NCI-H446 (cell line): ENCODE measurements at places on chromosomes 2 and 18.

GRCh38 chr2:105882341-105882740, 137.6 kb downstream of the NCK2 start:
- no peak for DNase-seq

DNA sequence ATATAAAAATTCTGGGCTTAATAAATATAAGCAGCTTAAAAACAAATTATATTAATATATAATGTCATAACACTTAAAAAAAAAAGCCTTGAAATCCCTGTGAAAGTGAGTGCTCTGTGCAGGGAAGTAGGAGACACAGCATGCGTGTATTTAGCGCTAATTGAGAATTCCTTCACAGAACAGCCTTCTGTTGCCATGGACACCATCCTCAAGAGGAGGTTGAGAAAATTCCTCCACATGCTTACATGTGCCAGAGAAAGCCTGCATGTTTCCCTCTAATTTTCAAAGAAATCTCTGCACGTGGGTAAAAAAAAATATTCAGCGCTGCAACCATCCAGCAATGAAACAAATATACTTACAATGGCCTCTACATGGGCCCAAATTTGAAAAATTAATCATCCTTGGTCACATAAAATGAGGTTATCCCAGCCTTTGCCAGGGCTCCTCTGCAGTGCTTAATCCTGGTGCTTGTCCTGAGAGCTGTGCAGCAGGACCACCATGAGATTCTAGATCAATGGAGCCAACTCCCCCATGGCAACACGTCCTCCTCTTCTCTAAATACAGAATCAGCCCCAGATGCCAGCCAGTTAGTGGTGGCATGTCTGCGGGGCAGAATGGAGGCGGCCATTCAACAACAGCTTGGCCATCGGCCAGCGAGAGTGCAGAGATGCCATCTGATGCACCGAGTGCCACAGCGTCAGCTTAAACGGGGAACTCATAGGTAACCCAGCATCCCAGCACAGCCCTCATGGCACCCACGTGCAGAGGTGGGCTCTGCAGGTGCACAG, 228.0 kb downstream of the MYT1L start:
- DNase-seq, result peak; percentile 9

GRCh38 chr2:208092093-208092832, 32.1 kb downstream of the CRYGD start:
- no peak for DNase-seq

DNA sequence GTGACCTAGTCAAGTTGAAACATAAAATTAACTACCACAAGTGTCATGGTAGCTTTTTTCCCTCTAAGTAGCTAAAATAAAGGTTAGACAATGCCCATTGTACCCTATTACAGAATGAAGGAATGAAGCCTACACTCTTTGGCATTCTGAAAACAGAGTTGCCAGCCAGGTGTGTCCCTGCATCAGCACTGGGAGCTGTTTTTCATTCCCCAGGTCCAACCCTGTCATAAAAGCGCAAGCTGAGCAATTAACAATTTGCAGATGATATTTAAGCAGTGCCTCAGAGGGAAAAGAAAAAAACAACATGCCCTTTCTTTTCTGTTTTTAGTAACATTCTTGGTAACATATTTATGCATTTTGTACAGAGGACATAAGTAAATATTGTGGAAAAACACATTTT, 46.8 kb upstream of the MGAT4A start:
- DNase-seq, result no peak

DNA sequence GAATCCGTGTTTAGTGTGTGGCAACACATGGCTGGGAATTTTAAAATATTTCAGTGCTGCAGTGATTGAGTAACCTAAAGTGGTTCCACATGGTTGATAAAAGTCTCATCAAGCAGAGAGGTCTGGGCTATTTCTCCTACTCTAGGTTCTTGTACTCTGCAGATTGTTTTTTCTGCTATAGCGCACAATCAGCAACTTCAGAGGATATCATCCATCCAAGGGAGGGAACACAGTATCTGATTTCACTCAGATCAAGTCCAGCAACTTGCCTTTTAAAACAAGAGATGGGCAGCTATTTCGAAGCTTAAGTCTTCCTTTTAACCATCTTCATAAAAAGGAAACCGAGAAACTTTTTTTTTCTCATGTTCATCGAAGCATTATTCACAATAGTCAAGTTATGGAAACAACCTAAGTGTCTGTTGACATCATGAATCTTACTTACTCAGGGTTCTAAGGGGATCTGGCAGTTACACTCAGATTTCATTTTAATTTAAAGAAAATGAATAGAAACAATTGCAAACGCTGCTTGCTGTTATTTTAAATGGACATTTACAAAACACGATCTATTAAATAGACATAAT, 172.7 kb upstream of the TRIB2 start:
- no peak for DNase-seq

GRCh38 chr2:215843579-215843978, 169.8 kb downstream of the MREG start:
- no peak for DNase-seq

DNA sequence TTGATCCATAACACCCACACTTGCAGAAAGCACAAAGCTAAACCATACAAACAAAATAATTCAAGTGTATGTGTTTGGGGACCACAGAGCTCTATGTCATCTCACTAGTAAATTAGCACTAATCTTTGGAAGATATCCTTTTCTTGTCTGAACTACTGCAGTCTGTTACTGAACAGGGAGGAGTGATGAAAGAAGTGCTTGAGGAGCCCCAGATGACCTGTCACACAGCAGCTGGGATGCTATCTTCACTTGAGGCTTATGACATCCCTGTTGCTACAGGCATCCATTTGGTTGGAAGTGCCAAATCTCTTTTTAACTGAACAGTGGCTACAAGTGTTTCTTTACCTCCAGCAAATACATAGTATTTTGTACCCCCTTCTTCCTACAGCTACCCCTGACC, 386.3 kb upstream of the CHAC2 start:
- no peak for DNase-seq

DNA sequence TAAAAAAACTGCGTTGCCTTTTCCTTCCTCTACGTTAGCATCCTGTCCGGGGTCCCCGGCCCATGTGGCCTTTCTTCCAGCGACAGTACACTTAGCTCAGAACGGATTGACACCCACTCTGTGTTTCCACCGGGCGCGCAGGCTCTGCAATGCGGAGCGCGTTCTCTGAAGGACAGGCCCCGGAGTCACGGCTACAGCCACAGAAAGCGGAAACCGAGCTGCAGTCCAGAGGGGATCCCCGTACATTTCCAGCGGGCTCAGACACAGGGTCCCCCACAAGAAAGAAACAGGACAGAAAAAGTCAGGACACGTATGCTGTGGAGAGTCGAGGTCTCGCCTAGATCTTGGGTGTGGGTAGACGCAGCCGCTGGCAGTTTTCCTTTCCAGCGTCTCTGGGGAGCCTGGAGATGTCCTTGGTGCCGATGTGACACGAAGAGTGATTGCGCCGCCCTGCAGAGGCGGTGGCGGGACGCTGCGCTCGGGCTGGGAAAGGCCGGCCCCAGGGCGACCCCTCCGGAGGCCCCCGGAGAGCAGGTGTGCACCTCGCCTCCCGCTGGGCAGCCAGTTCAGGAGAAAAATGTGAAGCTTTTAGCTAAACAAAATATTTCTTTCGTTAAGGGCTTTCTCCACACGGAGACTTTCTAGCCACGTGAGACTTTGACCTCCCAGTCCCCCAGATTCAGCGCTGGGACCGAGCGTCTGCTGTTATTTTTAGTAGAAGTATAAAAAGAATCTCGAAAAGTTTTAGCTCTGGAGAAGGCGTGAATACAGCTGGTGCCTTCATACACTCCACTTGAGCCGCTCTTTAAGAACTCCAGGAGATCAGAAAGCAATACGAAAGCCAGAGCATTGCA, 1.3 kb upstream of the ACKR3 start:
- DNase-seq, result no peak

- no peak for DNase-seq
Observed at GRCh38 chr2:63716146-63716545, 125.5 kb upstream of the UGP2 start.

DNA sequence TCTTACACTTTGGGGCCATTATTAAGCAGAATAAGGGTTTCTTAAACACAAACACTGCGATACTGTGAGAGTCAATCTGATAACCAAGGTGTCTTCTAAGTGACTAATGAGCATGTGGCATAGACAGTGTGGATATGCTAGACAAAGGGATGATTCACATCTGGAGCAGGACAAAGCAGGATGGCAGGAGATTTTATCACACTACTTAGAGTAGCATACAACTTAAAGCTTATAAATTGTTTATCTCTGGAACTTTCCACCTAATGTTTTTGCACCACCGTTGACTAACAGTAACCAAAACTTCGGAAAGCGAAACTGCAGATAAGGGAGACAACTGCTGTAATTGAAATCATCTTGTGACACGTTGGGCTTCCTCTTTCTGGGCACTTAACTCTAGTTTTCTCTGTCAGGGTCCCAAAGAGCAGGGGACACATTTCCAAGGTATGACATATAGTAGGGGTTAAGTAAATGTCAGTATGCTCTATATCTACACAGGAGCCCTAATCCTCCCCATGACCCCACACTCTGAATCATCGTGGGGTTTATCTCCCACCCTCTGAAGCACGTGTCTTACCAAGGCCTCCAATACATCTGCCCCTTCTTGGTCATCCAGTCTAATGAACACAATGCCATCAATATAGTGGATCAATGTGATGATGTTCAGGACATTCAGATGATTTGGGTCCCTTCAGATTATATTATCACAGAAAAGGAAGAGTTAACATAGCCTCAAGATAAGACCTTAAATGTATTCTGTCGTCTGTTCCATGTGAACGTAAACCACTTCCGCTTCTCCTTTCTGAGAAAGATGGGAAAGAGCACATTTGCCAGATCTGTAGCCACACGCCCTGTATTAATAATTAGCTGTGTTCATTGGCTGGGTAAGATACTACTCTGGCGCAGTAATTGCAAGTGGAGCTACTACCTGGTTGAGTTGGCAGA, 78.7 kb downstream of the FTCDNL1 start:
- DNase-seq, result no peak

- DNase-seq, result no peak
Observed at GRCh38 chr2:237603718-237604362, 13.3 kb upstream of the RAB17 start.

DNA sequence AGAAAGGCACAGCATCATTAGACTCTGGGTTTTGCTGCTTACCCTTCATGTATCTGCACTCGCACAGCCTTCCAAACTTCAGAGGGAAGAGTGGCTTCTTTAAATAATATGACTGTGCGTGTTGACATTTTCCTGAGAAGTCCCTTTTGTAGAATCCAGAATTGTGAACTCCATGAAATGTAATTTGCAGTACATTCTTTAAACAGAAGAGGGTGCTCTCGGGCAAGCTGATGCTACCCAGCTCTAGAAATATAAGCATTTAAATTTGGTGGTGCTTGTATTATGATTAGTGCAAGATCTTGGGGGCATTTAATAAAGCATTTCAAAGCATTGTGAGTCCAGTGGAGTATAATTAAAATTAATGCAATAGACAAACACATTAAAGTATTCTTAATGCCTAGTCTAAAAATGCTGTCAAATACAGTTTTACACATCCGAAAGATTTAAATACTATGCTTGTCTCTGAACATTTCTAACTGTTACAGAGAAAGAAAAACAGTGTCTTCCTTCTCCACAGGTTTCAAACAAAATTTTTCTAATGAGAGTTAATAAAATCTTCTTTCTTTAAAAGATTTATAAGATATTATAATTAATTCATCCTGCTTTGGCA, 17.3 kb upstream of the GTF2A1L start:
- no peak for DNase-seq

- DNase-seq, result no peak
Observed at GRCh38 chr2:47554311-47554905, 151.5 kb downstream of the MSH2 start.

- no peak for DNase-seq
Observed at GRCh38 chr18:74482697-74483096, 13.5 kb upstream of the CNDP2 start.

DNA sequence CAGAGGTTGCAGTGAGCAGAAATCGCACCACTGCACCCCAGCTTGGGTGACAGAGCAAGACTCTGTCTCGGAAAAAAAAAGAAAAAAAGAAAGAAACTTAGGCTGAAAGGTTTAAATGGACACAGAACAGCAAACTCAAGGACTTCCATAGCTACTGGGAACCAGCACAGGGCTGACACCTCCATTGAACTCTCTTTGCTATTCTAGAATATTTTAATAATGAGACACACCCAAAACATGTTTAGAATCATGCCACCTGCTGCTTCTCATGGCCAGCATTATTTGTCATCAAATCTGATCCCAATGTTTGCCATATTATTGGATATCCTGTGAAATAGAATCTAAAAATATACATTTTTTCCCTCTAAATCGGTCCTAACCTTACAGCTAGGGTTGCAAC, 42.7 kb upstream of the LTBP1 start:
- no peak for DNase-seq

- DNase-seq, result no peak
Observed at GRCh38 chr2:239429473-239430350, 28.9 kb upstream of the HDAC4 start.

- DNase-seq, result no peak
Observed at GRCh38 chr2:58614219-58614618, 373.1 kb upstream of the FANCL start.

GRCh38 chr18:6249788-6250187, 164.9 kb downstream of the L3MBTL4 start:
- no peak for DNase-seq

DNA sequence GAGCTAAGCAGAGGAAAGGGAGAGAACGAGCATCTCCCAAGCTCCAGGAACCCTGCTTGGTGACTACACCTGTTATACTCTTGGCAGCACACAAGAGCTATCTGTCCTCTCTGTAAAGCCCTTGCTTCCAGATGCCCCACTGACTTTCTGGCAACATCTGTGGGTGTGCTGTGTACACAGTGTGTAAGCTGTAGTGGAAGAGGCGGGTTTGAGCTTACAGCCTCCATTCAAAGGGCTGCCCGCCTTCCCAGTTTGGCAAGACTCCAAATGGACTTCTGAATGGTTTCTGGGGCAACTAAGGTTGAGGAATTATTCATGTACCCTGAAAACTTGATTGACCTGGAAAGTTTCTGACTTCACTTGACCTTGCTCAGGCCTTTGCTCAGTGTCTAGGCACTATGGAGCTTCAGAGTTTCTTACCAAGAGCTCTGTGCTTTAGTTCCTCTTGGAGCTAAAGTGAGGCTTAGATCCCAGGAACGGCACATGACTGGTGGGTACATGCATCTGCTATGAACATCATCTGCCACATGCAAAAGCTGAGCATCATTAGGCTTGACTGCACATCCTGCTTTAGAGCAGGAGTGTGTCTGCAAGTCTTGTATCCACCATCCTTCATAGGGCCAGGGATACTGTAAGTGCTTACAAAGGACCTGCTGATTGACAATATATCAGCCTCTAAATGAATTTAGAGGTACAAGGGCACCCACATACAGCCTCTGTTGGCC, 290.9 kb upstream of the SIX2 start:
- DNase-seq, result no peak

- DNase-seq, result peak; percentile 72
Observed at GRCh38 chr18:24271381-24272228, 126.0 kb downstream of the OSBPL1A start.

DNA sequence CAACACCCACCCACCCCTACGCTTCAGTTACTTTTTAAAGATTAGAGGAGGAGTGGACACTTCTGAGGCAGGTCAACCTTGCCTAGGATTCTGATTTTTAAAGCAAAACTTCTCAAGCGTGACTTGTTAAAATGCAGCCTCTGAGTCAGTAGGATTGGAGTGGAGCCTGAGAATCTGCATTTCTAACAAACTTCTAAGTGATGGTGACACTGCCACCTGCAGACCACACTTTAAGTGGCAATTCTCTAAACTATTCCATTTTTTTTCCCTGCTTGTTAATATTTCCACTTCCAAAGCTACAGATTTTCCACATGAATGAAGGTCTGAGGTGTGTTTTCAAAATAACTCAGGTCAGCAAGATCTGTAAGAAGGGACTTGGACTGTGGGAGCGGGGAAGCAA, 171.1 kb upstream of the CCDC150 start:
- no peak for DNase-seq
